Glutamatergic neuron (in vitro differentiated cells): ENCODE measurements at places on chromosomes 6 and 20.

- DNase-seq = no peak
Observed at GRCh38 chr6:13474360-13474759, 13.0 kb downstream of the GFOD1 start.

GRCh38 chr6:69489970-69490369 lies 306.8 kb downstream of the LMBRD1 start:
- DNase-seq = no peak

GRCh38 chr6:161947371-161947770 lies 673.5 kb upstream of the AGPAT4 start:
- DNase-seq = no peak

GRCh38 chr6:135281227-135281626 lies 100.1 kb downstream of the MYB start:
- DNase-seq = no peak

DNA sequence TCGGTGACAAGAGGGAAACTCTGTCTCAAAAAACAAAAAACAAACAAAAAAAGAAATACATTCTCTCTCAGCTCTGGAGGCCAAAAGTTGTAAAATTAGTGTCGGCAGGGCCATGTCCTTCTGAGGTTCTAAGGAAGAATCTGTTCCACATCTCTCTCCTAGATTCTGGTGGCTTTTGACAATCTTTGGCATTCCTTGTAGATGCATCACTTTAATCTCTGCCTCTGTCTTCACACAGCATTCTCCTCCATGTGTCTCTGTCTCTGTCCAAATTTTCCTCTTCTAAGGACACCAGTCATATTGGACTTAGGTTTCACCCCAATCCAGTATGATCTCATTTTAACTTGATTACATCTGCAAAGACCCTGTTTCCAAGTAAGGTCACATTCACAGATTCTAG lies 9.1 kb downstream of the PPP2R5D start:
- DNase-seq = no peak

- DNase-seq = no peak
Observed at GRCh38 chr6:163716690-163717089, 302.2 kb downstream of the QKI start.

- no peak for DNase-seq
Observed at GRCh38 chr6:91161246-91161645, 574.4 kb upstream of the MAP3K7 start.

DNA sequence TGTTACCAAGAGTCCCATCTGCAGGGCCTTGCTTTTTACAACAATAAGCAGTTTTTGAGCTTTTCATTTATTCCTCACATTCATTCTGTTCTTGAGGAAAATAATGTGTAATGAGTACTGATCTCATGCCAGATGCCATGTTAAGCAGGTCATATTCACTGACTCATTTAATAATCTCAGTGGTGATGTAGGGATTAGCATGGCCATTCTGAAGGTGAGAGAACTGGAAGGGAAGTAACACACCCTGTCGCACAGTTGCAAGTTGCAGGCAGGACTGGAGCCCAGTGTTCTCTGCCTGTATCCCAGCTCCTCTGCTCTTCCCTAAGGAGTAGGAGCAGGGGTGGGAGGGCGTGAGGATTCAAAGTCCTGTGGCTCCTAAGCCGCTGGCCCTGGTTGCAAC lies 5.6 kb downstream of the PCIF1 start:
- no peak for DNase-seq

DNA sequence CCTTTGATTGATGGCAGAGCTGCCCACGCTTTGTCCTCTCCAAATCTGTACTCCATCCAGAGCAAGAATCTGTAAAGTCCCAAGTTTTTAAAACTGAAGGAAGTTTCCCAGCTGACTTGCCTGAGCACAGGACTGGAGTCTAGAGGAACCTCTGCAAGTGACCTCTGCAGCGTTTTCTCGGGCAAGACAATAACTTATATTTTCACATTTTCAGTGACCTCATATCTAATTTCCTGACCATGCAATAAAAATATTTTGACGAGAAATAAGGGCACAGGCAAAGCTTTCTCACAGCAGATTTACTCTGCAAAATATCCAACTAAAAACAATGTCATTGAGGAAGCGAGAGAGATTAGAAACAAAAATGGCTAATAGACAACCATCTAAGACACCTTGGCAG lies 185.5 kb upstream of the SNX9 start:
- DNase-seq = no peak

DNA sequence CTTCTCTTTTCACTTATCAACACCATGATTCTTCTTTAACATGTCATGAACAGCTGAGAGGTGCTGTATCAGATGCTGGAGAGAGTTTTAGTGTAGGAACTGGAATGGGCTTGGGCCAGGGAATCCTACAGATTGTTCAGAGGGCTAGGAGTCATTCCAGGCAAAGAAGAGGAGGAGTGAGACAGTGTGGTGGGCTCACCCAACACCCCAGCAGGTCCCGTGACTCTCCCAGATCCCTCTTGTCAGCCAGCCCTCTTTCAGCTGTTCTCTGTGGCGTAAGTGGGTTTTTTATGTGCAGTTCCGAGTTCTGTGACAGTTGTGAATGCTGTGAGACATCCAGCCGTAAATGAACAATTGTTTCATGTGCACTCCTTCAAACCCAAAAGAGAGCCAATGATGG lies 31.4 kb upstream of the CEP162 start:
- no peak for DNase-seq

DNA sequence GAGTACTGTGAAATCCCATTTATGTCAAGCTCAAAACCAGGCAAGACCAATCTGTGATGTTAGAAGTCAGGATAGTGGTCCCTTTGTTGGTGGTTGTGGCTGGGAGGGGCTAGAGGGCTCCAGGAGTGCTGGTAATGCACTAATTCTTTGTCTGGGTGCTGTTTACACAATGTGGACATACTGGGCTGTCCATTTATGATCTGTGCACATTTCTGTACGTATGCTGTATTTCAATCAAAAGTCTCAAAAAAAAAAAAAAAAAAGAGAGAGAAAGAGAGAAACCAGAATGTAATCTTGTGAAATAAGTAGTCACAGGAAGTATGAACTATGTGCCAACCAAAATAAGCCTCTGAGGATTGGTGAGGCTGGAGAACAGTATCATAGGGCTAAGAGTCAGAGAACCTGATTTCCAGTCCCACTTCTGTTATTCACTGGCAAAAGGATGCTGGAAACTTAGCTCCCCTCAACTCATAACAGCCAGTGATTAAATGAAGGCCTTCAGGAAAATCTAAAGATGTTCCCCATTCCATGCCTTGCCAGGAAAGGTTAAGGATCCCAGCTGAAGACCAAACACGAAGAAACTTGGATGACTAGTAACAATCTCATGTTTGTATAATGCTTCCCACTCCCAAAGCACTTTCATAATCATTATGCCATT lies 19.6 kb upstream of the TRAM2 start:
- no peak for DNase-seq

GRCh38 chr6:43468748-43469681 lies 8.4 kb upstream of the TJAP1 start:
- DNase-seq = no peak

DNA sequence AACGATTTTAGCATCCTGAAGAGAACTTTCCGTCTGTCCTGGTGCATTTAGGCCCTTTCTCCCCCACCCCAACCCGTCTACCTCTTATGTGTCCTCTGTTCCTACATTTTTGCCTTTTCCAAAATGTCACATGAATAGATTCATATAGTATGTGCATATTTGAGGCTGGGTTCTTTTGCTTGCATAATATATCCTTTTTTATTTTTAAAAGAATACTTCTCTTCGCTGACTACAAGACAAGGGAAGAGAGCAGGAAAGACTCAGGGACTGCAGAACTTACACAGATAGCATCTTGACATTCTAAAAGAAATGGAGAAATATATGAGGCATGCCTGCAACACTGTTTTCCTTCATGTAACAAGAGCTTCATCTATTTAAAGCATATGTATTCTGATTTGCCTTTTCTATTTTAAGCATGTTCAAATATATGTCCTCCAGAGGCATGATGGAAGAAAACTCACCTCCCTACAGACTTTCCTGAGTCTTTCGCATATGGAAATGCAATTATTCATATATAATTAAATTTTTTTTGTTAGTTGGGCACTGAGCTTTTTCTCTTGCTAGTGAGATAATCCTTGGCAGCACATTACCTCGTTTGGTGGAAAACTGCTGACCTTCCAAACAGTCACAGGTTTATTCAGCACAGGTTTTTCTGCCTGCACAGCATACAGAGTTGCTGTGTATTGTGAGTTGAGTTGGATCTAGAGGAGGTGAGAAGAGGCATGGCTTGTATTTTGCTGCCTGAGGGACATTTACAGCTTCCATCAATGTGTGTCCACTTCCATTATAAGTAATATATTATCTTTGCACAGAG lies 170.0 kb downstream of the AKAP7 start:
- DNase-seq = no peak

GRCh38 chr20:38144974-38145728 lies 19.9 kb downstream of the TGM2 start:
- no peak for DNase-seq

DNA sequence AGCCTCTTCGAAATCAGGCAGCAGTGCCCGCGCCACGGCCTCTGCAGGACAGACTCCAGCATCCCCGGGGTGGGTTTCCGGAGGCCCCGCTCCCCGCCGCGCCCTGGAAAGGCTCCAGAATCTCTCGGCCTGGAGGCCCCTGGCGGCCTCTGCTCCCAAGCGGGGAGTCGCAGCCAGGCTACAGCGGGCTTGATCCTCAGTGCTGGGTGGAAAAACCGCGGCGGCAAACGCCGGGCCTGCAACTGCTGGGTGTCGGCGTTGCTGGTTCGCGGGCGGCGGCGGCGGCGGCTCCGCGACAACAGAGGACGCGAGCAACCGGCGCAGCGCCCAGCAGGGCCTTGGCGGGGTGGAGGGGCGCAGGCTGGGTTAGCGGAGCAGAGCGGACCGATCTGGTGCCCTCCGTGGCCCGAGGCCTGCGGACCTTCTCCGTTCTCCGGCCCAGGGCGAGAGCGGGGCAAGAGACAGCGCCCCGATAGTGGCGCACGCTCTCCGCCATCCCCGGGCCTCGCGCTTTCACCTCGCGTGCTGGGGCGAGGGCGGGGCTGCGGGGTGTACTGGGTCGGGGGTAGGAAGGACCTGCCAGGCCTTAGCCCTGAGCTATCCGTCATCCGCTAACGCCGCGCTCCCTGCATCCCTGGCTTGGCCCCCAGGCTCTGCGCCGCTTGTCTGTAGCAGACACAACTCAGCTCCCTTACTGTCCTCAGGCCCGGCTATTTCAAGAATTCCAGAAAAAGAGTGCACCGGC lies 3.4 kb upstream of the ZNF292 start:
- peak; percentile 79 for DNase-seq

DNA sequence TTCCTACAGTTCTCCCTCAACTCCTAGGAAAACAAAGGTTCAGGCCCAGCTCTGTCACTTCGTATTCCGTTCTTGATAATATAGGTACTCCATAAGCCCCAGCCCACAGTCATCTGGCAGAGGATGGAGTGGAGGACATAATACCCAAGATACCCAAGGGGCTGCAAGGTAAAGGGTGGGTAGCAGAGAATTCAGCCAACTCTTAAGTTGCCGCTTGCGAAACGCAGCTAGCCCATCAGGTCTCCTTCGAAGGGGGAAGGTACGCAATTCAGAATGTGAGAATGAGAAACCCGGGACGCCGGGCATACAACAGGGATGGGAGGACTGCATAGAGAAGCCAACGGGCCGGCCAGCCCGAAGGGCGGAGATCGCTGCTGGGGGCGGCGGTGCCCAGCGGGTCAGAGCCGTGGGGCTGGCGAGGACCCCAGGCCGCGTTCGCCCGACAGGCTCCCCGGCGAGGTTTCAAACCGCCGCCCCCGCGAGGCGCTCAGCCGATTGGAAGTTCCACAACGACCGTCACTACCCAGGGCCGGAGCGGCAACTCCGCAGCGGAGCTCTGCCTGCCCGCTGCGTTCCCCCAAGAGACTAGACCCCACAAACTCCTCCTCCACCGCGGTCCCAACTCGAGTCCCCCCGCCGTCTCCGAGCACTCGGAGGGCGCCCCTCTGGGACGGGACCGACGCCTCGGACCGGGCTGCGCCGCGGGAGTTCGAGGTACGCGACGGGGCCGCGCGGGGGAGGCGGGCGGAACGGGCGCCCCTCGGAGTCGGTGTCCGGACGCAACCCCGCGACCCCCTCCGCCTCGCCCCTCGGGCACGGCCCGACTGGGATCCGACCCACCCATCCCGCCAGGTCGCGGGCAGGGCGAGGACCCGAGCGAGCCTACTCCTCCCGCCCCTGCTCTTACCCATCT lies 911 bp downstream of the CDK19 start:
- peak; percentile 80 for DNase-seq

GRCh38 chr6:18179770-18180356 lies 24.6 kb downstream of the KDM1B start:
- DNase-seq = no peak

DNA sequence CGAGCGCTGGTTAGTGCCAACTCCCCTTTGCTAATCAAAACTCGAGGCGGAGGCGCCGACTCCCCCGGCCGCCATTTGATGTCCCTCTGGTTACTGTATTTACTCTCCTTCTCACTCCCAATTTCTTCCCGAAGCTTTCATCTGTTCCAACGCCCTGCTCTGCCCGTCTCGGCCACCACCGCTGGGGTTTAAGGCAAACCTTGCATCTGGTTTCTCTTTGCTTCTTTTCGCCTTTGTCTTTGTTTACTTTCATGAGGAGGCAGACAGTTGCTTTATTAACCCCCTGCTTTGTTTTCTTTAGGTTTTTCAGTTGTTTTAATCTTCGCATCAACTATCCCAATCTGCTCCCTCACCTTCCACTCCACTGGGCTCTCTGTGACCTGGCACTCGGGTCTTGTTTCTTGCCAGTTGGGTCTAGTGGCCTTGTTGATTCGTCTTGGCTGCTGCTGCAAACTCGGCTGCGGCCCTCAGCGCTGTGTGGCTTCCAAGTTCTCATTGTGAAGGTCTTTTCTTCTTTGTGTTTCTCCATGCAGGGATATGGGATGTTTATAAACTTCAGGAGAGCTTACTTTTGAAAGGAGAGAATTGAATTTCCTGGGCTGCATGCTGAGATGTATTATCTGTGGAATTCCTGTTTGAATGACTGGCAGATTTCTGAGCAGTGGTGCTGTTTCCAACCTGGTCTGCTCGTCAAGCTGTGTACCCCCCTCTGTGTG lies 155.1 kb downstream of the CDC5L start:
- DNase-seq = no peak
